Fibroblast of villous mesenchyme (primary cell): ENCODE measurements at places on chromosomes 11 and 22. TPM values are rescaled to one million over a fixed set of nuclear protein-coding genes. Genes with fewer than 3 reads are reported as not detected.

TENM4 gene
- total RNA-seq: 10.4 and 21.3 TPM in 2 replicates

PKP3 gene
- 2.2 and 2.6 TPM in 2 replicates for total RNA-seq

TTC36 gene
- 0.97 and 1.7 TPM in 2 replicates for total RNA-seq

CEP126 gene
- 0.97 and 2.2 TPM in 2 replicates for total RNA-seq

DGCR6L gene
- total RNA-seq: 47.1 and 63.1 TPM in 2 replicates
